ENCODE measurements at places on chromosomes 6 and 20.

- peak overlapping the region; percentile 25 for H3K27ac ChIP-seq
- H3K4me1 ChIP-seq, result no peaks in the 10 kb centered on the region
- no peak for DNase-seq
- H3K27me3 ChIP-seq, result no peaks in the 10 kb centered on the region
Measured at GRCh38 chr6:150767571-150768018, 97.9 kb upstream of the MTHFD1L start.

DNA sequence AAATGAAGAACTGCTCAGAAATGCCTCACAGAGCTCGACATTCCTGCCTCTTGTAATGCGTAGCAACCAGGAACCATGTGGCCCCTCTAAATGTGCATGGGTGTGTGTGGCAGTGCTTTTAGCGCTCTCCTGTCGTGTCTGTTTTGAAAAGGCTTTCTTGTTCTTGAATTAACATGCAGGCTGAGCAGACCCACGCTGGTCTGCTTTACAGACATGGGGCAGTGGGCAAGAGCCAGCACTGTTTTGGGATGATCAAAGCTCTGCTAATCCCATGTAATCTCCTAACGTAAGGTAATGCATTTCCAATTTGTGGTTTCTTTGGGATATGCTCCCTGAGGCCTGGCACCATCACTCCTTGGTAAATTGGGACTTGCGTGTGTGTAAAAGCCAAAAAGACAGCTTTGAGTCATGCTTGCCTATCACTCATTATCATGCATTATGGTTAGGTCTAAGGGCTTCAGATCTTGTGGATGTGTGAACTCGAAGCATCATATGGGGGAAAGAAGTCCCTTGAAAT, 11.8 kb downstream of the RIPOR2 start:
- H3K4me1 ChIP-seq, result peaks cover 6% of the 10 kb centered on the region
- no peaks in the 10 kb centered on the region for H3K27me3 ChIP-seq
- DNase-seq, result no peak
- no peaks in the 10 kb centered on the region for H3K36me3 ChIP-seq

DNA sequence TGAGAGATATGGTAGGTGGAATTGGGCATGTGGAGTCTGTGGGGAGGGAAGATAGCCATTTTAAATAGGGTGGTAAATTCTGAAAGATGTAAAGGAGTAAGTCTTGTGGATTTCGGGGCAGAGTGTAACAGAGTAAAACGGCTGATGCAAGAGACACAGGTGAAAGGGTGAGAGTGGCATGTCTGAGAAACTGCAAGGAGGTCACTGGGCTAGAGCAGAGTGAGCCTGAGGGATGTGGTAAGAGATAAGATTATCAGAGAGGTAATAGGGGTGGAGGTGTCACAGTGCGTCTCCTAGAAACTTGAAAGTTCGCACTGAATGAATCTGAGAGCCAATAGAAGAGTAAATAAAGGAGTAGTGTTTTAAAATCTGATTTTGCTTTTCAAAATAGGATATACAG, 308.1 kb downstream of the EPM2A start:
- H3K36me3 ChIP-seq, result no peaks in the 10 kb centered on the region
- H3K27ac ChIP-seq, result no peak overlapping the region
- H3K4me1 ChIP-seq, result no peaks in the 10 kb centered on the region
- DNase-seq, result no peak

DNA sequence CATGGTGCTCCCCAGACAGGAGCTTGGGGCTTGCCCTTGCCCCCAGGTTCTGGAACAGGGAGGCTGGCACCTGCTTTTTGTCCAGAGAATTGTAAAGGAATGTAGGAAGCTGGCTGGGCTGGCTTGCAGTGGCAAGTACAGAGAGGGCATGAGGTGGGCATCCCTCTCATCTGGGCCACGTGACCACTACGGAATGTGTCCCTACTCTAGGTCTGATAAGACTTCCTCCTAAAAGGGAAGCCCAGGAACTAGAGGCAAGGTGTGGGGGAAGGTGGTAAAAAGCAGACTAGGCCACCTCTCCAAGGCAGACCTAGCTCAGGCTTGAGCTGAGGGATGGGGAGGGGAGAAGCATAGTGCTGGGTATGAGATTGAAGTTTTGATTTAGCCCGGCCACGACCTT, 38.8 kb downstream of the UNC5CL start:
- no peaks in the 10 kb centered on the region for H3K27me3 ChIP-seq
- H3K36me3 ChIP-seq, result no peaks in the 10 kb centered on the region
- no peak overlapping the region for H3K4me3 ChIP-seq
- DNase-seq, result no peak
- no peak overlapping the region for H3K27ac ChIP-seq
- peaks cover 6% of the 10 kb centered on the region for H3K4me1 ChIP-seq

- H3K27ac ChIP-seq, result no peak overlapping the region
- H3K36me3 ChIP-seq, result no peaks in the 10 kb centered on the region
- H3K4me1 ChIP-seq, result no peaks in the 10 kb centered on the region
Measured at GRCh38 chr20:12289465-12289864, 371.8 kb downstream of the BTBD3 start.

GRCh38 chr6:125750692-125751333, 1.4 kb downstream of the HEY2 start:
- no peaks in the 10 kb centered on the region for H3K36me3 ChIP-seq
- no peaks in the 10 kb centered on the region for H3K4me1 ChIP-seq
- H3K4me3 ChIP-seq, result peak overlapping the region; percentile 71
- DNase-seq, result no peak
- peak overlapping the region; percentile 70 for H3K27ac ChIP-seq

DNA sequence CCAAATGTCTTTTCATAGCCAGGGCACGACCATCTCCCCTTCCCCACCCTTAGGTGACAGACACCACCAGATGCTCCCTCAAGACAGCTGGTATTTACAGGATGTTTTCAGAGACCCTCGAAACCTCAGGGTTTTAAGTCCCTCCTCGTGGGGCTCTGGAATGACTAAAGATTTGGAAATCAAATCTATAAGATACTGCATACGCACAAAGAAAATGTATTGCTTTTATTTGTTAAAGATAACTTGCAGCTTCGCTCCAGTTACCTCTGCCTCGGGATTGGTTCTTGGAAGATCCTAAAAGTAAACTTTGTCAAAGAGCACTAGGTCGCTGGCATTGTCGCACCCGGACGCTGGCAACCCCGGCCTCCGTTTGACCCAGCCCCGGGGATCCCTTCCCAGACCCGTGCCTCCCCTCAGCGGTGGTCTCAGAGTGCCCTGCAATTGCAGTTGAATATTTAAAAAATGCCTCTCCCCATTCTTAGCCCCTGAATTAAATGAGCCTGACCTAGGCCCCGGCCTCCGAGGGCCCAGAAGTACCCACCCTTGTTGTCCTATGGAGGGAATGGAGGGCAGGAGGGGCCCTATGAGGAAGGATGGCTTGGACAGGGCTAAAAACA, 7.1 kb downstream of the PAX1 start:
- H3K36me3 ChIP-seq, result no peaks in the 10 kb centered on the region
- H3K27ac ChIP-seq, result no peak overlapping the region
- DNase-seq, result no peak
- no peak overlapping the region for H3K4me3 ChIP-seq

GRCh38 chr6:66328200-66328599, 621.2 kb upstream of the EYS start:
- H3K27me3 ChIP-seq, result no peaks in the 10 kb centered on the region
- no peaks in the 10 kb centered on the region for H3K36me3 ChIP-seq
- no peak overlapping the region for H3K27ac ChIP-seq
- DNase-seq, result no peak

GRCh38 chr20:5658912-5659345, 91.3 kb upstream of the SHLD1 start:
- peaks cover 8% of the 10 kb centered on the region for H3K4me1 ChIP-seq
- no peak overlapping the region for H3K4me3 ChIP-seq
- no peaks in the 10 kb centered on the region for H3K27me3 ChIP-seq
- DNase-seq, result peak; percentile 78

Data from uterus (tissue), 4 donors.